ENCODE measurements at places on chromosomes 3 and 15.

GRCh38 chr3:35649405-35649804 lies 10.1 kb downstream of the ARPP21 start:
- H3K4me1 ChIP-seq = no peaks in the 10 kb centered on the region
- H3K27me3 ChIP-seq = no peaks in the 10 kb centered on the region
- H3K4me3 ChIP-seq = no peak overlapping the region
- no peaks in the 10 kb centered on the region for H3K36me3 ChIP-seq

GRCh38 chr15:74504836-74505235 lies 36.2 kb upstream of the ARID3B start:
- peaks cover 4% of the 10 kb centered on the region for H3K4me1 ChIP-seq
- no peak overlapping the region for H3K4me3 ChIP-seq
- peaks cover 12% of the 10 kb centered on the region for H3K36me3 ChIP-seq
- H3K27me3 ChIP-seq = no peaks in the 10 kb centered on the region
- no peak for DNase-seq
- no peak overlapping the region for H3K27ac ChIP-seq

DNA sequence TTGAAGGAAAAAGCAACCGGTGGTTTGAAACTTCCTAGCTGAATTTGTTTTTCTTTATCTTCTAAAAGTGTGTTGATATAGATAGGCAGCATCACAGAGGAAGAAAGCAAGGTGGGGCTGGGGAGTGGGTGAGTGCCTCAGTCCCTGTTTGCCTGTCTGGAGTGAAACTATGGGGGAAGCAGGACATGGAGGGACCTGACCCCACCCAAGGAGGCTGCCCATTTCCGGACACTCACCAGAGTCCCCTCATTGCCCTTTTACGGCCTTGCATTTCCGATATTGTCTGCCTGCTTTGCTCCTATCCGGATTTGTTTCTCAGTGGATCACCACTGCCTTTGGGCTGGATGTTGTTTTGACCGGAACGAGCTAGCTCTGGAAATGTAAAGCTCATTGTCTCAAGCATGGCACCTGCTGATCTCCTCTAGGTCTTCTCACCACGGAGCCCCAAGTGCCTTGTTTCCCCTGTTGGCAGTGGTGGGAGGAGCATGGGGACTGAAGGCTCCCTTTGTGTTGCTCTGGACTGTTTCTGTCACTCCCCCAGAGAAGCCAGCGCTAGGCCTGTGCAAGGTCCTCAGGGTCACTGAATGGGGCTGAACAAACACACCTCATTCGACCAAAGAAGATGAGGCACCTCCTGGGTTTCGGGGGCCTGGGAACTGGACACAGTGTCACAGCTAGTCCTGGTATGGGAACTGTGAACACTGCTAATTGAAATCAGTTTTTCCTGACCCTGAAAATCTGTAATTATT lies 7.0 kb downstream of the CLDN11 start:
- H3K4me1 ChIP-seq = peaks cover 16% of the 10 kb centered on the region
- peaks cover 21% of the 10 kb centered on the region for H3K27me3 ChIP-seq
- no peak for DNase-seq
- no peaks in the 10 kb centered on the region for H3K36me3 ChIP-seq

GRCh38 chr15:32717426-32718226 lies at the start of gene GREM1:
TSS of gene GREM1 (plus strand) at chr15:32718004. CDS start at chr15:32730691, 12,687 bp downstream.
- H3K4me3 ChIP-seq = peak within 1 kb of the TSS; percentile 75
- H3K36me3 ChIP-seq = peaks cover 4% of the 10 kb centered on the region
- H3K27me3 ChIP-seq = peaks cover 69% of the 10 kb centered on the region
- DNase-seq = no peak
- H3K27ac ChIP-seq = no peak within 1 kb of the TSS
- H3K4me1 ChIP-seq = peaks cover 13% of the 10 kb centered on the region

DNA sequence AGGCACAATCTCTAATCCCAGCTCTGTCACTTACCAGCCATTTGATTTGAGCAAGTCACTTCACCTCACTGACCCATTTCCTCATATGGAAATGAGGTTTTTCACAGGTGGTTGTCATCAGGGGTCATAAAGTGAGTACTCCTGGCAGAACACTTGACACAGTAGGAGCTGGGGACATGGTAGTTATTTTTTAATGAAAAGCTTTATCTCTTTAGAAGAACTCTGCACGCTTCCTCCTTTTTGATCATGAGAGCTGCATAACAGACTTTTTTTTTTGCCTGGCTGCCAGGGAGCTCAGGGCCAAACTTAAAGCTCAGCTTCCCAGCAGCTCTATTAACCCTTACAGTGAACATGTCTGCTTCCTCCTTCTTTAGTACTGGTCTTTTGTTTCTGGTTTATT lies 8.4 kb downstream of the VWA5B2 start:
- H3K4me3 ChIP-seq = no peak overlapping the region
- H3K27ac ChIP-seq = no peak overlapping the region
- DNase-seq = no peak
- H3K27me3 ChIP-seq = peaks cover 5% of the 10 kb centered on the region
- H3K36me3 ChIP-seq = peaks cover under 1% of the 10 kb centered on the region
- H3K4me1 ChIP-seq = peaks cover 2% of the 10 kb centered on the region

GRCh38 chr15:70854666-70854976 lies 664 bp upstream of the LARP6 start:
- H3K4me1 ChIP-seq = peaks cover 4% of the 10 kb centered on the region
- H3K36me3 ChIP-seq = peaks cover 2% of the 10 kb centered on the region
- H3K27ac ChIP-seq = peak overlapping the region; percentile 86
- DNase-seq = no peak

DNA sequence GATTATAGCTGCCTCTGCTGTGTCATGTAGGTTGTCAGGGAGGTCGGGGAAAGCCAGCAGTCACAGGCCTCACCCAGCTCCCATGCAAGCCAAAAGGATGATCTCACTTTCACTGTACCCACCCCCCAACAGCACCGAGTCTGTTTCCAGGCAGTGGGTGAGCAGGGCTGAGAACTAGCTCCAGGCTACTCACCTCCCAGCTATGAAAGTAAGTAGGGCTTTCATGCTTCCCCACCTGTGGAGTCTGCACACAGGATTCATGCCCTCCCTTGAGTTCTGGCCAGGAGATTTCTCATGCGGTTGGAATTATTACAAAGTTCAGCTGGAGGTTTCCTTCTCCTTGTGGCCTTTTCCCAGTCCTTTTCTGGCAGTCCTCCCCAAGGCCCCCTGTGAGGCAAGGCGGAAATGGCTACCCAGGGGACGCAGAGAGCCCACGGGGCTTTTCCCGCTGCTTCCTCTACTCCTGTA lies 356.2 kb downstream of the SV2B start:
- H3K4me3 ChIP-seq = no peak overlapping the region
- peaks cover 6% of the 10 kb centered on the region for H3K27me3 ChIP-seq
- H3K36me3 ChIP-seq = peaks cover 6% of the 10 kb centered on the region
- no peak for DNase-seq

GRCh38 chr3:7740458-7740857 lies 761.2 kb upstream of the LMCD1 start:
- H3K4me3 ChIP-seq = no peak overlapping the region
- H3K27ac ChIP-seq = no peak overlapping the region
- H3K4me1 ChIP-seq = no peaks in the 10 kb centered on the region
- H3K27me3 ChIP-seq = peaks cover 6% of the 10 kb centered on the region
- H3K36me3 ChIP-seq = no peaks in the 10 kb centered on the region

DNA sequence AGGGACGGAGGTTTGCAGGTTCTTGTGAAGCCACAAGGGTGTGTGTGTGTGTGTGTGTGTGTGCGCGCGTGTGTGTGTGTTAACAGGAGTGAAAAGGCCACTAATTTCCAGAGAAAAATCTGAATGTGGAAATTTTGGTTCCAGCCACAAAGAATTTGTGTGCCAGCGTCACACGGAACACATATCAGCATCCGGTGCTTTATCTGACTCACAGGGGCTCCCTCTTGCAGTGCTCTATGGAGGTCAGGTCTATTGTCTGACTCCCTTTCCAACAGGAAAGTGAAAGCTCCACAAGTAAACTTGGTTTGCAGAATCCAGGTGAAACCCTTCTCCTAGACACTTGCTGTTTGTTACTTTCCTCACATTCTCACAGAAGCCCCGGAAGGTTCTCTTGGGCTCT lies 6.2 kb downstream of the CLDN11 start:
- H3K27ac ChIP-seq = no peak overlapping the region
- H3K27me3 ChIP-seq = peaks cover 29% of the 10 kb centered on the region
- H3K4me3 ChIP-seq = no peak overlapping the region

DNA sequence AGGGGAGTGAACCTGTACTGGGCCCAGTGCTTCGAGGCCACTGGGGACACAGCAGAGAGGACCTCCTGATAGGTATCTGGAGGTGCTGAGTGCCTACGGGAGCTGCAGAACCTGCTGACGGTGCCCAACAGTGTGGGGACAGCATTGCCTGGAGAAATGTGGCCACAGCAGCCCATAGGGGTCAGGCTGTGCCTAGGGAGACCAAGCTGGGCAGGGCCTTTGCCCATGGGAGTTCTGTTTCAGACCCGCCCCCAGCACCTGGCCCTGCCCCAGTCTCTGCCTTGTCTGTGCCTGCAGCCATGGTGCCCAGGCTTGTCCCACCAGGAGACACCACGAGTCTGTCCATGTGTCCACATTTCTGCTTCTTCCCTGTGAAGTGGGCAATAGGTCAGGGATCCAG lies 15.3 kb upstream of the RPL32 start:
- peaks cover 48% of the 10 kb centered on the region for H3K27me3 ChIP-seq
- no peak overlapping the region for H3K4me3 ChIP-seq
- no peak for DNase-seq
- H3K36me3 ChIP-seq = no peaks in the 10 kb centered on the region
- no peak overlapping the region for H3K27ac ChIP-seq

DNA sequence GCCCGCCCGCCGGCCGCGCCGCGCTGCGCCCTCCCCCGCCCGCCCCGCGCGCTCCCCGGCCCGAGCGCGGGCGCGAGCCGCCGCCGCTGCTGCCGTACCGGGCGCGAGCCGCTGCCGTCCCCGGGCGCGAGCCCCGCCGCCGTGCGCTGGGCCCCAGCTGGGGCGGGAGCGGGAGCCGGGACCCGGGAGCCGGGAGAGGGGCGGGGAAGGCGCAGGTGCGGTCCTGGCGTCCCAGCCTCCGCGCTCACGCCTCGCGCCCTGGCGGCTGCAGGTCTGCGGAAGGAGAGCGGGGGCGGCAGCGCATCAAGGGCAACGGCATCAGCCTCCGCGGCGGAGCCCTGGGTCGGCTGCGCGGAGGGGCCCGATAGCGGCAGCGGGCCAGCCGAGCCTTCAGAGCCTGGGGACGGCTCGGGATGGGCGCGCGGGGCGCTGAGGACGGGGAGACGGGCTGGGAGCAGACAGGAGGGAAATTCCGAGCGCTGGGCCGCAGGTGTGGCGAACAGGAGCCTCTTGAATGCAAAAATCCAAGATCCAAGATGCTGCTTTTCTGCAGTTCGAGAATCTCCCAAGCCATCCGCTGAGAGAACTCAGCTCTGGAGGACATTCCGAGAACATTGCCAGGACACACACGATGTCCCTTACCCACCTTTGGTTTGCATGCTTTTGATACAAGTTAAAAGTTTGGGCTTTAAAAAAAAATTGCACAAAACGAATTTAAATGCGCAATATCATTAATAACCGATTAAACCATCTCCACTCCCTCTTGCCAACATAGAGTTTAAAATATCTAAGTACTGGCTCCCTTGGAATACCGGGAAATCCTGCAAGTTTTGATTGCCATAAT lies 251.1 kb downstream of the TJP1 start:
- H3K4me3 ChIP-seq = peak overlapping the region; percentile 19
- DNase-seq = no peak
- H3K27ac ChIP-seq = no peak overlapping the region
- H3K27me3 ChIP-seq = peaks cover 58% of the 10 kb centered on the region

DNA sequence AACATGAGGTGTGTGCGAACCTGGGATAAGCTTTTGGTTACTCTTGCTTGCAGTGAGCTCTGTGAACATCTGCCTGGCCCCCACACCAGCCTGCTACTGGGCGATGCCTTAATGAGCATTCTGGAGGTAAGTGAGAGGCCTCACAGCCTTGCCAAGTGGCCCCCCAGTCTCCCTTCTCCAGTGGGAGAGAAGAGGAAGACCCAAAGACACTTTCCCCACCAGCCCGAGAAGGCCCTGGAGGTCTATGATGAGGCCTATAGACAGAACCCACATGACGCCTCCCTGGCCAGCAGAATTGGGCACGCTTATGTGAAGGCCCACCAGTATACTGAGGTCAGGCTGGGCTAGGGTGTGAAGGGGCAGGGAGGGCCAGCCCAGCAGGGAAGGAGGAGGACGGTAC lies 22.5 kb downstream of the TTC21A start:
- H3K4me3 ChIP-seq = no peak overlapping the region
- H3K27ac ChIP-seq = no peak overlapping the region
- no peaks in the 10 kb centered on the region for H3K27me3 ChIP-seq
- no peaks in the 10 kb centered on the region for H3K36me3 ChIP-seq
- peaks cover 39% of the 10 kb centered on the region for H3K4me1 ChIP-seq
